Endothelial cell of umbilical vein (primary cell): ENCODE measurements at places on chromosomes 12 and 14.

GRCh38 chr12:92331383-92331782 is 185.7 kb upstream of the BTG1 start:
- H3K27ac ChIP-seq: no peak overlapping the region
- no peak overlapping the region for H3K4me3 ChIP-seq
- H3K4me1 ChIP-seq: no peaks in the 10 kb centered on the region

- H3K4me1 ChIP-seq: no peaks in the 10 kb centered on the region
- no peaks in the 10 kb centered on the region for H3K36me3 ChIP-seq
- no peaks in the 10 kb centered on the region for H3K27me3 ChIP-seq
- no peak overlapping the region for H3K4me3 ChIP-seq
- no peak overlapping the region for H3K27ac ChIP-seq
Observed at GRCh38 chr14:33754261-33754660, 196.6 kb downstream of the EGLN3 start.

- no peaks in the 10 kb centered on the region for H3K36me3 ChIP-seq
- H3K4me1 ChIP-seq: no peaks in the 10 kb centered on the region
- no peaks in the 10 kb centered on the region for H3K27me3 ChIP-seq
Observed at GRCh38 chr14:92670160-92670559, 78.3 kb downstream of the LGMN start.

- H3K4me1 ChIP-seq: peaks cover 14% of the 10 kb centered on the region
- no peaks in the 10 kb centered on the region for H3K36me3 ChIP-seq
- no peak overlapping the region for H3K4me3 ChIP-seq
Observed at GRCh38 chr12:85275374-85275773, 4.6 kb upstream of the ALX1 start.

- H3K36me3 ChIP-seq: no peaks in the 10 kb centered on the region
- no peak for DNase-seq
- H3K4me3 ChIP-seq: no peak overlapping the region
- H3K27ac ChIP-seq: no peak overlapping the region
- H3K27me3 ChIP-seq: no peaks in the 10 kb centered on the region
- no peaks in the 10 kb centered on the region for H3K4me1 ChIP-seq
Observed at GRCh38 chr12:57716305-57716704, 22.2 kb downstream of the AGAP2 start.

DNA sequence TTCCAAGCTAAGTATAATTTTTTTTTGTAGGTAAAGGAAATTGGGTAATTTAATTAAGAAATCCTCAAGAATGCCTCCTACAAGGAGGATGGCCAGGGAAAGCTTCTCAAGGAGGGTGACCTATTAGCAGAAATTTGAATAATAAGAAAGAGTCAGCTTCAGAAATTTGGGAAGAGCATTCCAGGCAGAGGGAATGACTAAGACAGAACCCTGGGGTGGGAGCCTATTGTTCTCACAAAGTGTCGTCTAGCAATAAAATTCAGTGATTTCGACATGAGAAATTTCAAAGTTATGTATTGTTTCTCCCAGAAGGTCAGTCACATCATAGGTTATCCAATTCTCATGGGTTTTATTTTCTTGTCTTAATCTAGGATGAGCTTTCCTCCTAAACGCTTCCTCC is 1168.4 kb downstream of the AACS start:
- no peaks in the 10 kb centered on the region for H3K27me3 ChIP-seq
- DNase-seq: no peak
- H3K36me3 ChIP-seq: no peaks in the 10 kb centered on the region
- no peak overlapping the region for H3K4me3 ChIP-seq
- no peak overlapping the region for H3K27ac ChIP-seq
